ENCODE measurements at places on chromosomes 6 and 20.
A peak's percentile ranks its signal among the peaks of the same experiment; 100 is the strongest.

GRCh38 chr6:53269827-53270226, 78.9 kb downstream of the ELOVL5 start:
- no peak for DNase-seq

GRCh38 chr6:25181923-25182322, 97.3 kb upstream of the CARMIL1 start:
- peak; percentile 64 for DNase-seq

- DNase-seq: no peak
Observed at GRCh38 chr20:1979106-1979778, 14.6 kb downstream of the PDYN start.

DNA sequence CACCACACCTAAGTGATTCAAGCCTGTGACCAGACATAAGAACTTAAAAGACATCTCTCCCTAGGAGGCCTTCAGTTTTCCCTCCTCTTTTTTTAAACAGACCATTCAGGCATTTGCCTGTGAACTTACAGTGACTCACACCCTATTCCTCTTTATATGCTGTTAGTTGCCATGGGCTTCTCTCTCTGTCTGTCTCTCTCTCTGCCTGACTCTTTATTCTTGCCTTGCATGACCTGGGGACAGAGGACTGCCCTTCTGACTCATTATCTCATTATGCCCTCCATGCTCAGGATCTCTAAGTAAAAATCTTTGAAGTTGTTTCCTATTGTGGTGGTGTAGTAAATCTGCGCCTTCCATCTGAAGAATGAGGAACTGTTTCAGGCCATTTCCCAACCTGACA, 442.2 kb upstream of the MAN1A1 start:
- no peak for DNase-seq

DNA sequence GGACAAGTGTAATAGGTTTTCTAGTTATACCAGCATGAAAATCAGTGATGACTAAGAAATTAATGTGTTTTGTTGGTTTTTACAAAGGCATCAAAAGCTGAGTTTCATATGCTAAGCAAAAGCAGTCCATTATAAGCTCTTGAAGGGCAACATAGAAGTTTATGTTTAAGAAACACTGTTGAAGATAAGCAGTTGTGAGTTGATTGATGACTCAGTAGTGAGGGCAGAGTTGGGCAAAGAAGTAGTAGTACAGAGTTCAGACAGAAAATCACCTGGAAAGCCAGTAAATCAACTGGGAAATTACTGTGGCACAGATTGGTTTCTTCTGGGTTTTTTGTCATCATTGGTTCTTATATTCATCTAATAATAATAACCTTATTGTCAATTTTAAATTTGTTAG, 78.0 kb upstream of the SMIM8 start:
- no peak for DNase-seq

- peak; percentile 16 for DNase-seq
Observed at GRCh38 chr6:136526196-136526930, 23.9 kb downstream of the MAP7 start.

- no peak for DNase-seq
Observed at GRCh38 chr6:140153703-140154102, 779.3 kb upstream of the CITED2 start.

DNA sequence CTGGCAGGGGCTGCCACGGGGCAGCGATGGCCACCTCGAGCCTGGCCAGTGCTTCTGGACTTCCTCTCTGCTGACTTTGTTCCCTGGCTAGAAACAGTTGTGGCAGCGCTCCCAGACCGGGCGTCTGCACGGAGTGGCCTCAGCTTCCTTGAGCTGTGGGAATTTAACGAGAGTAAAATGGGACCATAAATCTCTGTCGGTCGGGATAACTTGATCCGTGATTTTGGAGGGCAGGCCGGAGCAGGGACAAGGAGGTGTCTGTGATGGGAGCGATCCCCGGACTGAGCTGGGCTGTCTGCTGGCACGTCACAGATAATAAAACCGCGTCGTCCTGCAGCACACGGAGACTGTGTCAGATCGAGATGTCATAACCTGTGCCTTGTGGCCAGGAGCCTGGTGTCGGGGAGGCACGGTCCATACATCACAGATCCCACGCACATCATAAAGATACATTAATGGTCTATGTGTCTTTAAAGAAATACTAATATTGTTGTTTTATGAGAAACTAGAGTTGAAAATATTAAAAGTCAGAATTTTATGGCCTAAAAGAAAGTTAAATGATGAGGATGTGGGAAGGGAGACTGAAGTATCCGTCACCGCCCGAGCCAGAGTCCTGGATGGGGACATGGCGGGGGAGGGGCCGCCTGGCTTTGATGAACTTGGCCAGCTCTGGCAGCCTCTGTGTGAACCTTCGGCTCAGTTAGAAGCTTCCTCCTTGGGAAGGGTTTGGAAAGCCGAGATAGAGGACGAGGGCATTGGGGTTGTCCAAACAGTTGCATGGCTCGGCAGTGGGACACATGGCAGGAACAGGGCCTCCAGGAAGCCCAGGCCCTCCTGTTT, 6.5 kb upstream of the RBBP8NL start:
- no peak for DNase-seq

DNA sequence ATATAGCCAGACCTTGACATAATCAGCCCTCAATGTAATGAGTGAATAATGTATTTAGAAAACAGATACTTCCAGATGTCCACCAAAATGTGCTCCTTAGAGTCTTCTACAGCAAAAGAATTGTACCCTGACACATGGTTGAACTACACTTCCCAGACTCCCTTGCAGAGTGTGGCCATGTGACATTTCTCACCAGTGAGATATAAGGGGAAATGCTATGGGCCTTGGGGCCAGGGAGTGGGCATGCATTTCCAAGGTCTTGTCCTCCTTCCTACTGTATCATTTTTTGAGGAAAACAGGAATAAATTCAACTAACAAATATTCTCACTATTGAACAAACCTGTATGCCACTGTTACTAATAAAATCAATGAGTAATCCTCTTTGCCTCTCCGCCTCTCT, 211.4 kb upstream of the SMLR1 start:
- no peak for DNase-seq

- DNase-seq: no peak
Observed at GRCh38 chr6:63424636-63425035, 104.9 kb upstream of the LGSN start.

GRCh38 chr6:116459927-116460326, 1.2 kb upstream of the CALHM6 start:
- DNase-seq: no peak

- no peak for DNase-seq
Observed at GRCh38 chr20:59937150-59937549, 3.0 kb downstream of the PPP1R3D start.

DNA sequence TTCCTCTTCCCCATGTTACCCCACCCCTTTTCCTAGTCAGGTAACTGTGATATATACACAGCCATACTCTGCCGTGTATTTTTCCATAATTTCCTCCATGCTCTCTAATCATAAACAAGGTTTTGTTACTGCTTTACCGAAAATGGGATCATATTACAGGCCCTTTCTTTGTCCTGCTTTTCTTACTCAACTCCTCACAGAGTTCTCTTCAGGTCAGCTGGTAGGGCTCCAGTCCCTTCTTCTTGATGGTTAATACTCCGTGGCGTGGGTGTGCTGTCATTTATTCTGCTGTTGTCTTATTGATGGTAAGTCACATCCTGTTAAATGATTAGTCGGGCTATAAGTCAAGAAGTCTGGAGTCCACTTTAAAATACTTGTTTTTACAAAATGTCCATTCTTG, 24.9 kb upstream of the PI16 start:
- DNase-seq: peak; percentile 49

DNA sequence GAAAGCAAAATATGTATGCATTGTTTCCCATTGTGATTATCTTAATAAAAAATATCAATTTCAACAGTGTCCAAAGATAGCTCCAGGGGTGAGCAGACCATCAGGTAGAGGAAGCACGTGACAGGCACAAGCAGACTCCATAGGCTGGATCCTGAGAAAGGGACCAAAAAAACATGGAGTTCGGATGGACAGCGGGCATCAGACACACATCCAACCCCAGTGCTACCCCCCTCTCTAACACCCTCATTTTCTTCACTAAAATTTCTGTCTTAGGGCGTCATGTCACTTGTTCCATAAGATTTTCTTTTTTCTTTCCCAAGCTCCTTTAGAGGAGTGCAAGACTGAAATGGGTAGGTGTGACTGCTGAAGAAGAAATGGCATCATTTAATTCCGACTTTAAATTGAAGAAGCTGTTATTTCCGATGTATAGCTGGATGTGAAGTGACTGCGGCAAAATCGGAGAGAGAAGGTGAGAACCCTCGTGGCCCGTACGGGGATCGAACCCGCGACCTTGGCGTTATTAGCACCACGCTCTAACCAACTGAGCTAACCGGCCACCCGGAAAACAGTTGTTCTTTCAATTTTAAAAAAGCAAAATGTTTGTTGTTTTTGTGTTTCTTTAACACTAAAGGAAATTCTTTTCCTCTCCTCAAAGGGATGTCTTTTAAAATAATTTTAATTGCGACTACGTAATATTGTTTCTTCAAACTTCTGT, 10.3 kb upstream of the PRSS16 start:
- DNase-seq: no peak

Measured in adrenal gland (tissue), 19 donors.